ENCODE measurements at places on chromosomes 12 and 14.

DNA sequence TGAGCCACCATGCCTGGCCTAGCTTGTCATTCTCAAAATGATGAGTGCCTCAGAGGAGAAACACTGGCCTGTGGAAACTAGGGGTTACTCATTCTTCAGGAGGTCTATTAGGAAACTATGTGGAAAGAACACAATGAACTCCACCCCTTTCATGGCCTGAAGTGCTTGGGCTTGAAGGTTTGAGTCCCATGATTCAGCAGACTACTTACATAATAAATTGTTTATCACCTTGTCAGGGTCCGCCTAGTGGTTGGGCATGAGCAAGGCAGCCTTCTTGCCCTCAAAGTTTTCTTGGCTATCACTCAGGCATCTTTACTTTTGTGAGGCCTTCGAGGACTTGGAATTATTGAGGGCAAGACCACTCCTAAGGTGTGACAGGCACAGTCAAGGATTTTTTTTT, 251.2 kb downstream of the ACSS3 start:
- DNase-seq = no peak

- DNase-seq = no peak
Measured at GRCh38 chr12:267581-268482, 5.2 kb upstream of the SLC6A13 start.

DNA sequence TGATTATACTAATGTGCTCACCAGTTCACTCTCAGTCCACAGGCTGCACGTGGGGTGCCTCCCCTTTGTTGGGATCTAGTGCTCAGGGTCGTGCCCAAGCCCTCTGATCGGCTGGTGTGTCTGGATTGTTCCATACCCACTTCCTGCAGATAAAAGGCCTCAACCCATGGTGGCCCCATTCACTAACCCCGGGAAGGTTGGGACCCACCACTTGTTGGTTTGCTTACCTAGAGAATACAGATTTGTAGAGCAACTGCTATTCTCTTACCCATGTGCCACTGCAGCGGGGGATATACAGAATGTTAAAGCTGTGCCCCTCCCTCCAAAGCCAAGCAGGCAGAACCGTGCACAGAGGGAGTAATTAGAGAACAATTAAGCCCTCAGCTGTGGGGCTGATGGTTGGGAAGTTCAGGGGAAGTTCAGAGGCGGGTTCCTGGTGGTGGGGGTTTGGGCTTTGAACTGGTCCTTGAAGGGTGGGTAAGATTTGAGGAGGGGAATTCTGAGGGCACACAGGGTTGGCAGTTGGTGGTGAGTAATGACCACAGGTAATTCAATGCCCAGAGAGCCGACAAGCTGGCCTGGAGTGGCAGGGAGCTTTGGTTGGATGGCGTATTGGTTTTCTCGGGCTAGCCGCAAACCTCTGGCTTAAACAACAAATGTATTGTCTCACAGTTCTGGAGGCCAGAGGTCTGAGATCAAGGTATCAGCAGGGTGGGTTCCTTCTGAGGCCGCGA, 68.8 kb downstream of the ADCK1 start:
- DNase-seq = no peak

DNA sequence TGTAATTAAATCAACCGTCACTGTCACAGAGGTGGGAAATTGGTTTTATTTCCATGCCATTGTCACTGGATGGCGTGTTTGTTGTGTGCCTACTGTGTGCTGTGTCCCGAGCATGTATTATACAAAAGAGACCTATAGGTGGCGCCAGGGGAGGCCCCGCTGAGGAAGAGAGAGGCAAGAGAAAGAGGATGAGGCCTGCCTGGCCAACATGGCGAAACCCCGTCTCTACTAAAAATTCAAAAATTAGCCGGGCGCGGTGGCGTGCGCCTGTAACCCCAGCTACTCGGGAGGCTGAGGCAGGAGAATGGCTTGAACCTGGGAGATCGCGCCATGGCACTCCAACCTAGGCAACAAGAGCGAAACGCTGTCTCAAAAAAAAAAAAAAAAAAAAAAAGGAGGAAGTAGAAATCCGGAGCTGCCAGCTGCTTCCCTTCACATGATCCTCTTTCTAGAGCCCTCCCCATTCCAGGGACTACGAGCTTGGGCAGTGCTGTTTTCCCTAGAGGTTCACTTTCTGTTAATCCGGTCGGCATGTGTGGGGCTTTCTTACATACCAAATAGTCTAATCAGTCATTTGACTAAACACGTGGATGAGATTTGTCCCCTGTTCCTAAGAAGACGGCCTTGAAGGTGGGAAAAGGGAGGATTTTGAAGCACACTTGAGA, 6.4 kb upstream of the CCDC175 start:
- DNase-seq = no peak

- DNase-seq = peak; percentile 74
Measured at GRCh38 chr12:12786706-12787601, 1.5 kb downstream of the APOLD1 start.

DNA sequence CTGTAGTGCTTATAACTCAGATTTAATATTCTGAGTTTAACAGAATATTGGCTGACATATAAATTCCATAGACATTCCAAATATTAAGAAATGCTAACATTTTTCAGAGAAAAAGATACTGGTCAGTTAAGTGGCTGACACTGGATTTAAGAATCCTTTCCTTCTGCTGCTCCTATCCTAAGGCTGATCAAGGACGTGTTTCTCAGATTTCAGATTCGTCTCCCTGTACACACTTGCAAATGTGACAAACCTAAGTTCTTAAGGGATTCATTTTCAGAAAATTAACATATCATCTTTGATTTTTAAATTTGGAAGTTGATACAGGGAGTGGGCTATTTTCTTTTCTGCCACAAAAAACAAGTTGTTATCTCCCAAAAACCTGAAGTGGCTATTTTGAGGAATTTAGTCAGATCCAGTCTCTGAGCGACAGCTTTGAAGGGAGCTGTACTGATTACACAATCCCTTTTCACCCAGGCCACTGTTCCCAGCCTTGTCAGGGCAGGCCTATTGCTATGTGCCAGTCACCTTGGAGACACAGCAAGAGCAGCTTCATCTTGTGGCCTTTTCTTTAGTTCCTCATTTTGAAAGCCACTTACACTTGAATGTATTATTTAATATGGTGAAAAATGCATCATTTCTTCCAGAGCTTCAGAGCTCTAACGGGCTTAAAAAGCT, 370.6 kb downstream of the KCNH5 start:
- no peak for DNase-seq

DNA sequence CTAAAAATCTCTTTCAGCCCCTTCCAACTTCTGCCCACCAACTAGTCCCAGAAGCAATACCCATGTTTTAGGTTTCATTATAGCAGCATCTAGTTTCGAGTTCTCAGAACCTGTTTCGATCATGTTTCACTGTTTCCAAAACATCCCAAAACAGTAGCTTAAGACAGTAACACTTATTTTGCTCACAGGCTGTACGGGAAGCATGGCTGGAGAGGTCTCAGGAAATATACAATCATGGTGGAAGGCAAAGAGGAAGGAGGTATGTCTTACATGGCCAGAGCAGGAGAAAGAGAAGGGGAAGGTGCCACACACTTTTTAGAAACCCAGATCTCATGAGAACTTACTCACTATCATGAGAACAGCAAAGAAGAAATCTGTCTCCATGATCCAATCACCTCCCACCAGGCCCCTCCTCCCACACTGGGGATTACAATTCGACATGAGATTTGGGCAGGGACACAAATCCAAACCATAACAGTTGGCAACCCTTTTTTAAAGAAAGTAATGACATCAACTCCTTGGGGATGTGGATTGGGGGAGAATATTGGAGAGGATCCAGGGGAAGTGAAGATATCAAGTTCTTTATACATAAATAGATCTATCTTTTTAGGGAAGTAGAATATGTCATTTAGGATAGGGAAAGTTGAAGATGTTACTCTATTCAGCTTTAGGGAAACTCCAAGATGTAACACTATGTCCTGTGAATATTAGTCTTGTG, 269.9 kb upstream of the PLEKHG7 start:
- DNase-seq = no peak

DNA sequence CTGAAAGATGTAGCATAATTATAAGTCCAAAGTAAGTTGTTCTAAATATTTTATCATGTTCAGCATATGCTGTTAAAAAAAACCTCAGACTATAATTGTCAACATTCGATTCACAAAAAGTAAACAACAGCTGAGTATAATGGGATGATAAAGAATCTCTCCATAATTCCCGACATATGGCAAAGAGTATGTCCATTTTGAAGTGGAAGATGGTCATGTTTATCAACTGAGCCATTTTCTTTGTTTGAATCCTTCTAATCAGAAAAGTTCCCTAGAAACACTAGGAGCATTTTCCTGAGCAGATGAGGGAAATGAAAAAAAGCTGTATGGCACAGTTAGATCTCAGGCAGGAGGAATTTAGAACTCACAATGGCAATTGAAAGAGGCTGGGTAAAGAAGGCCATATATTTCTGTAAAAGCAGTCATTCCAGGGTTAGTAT, 192.1 kb upstream of the AMIGO2 start:
- no peak for DNase-seq

- DNase-seq = no peak
Measured at GRCh38 chr14:45125754-45126153, 8.5 kb downstream of the FKBP3 start.

GRCh38 chr14:104986487-104987164, 1.0 kb downstream of the CLBA1 start:
- no peak for DNase-seq

DNA sequence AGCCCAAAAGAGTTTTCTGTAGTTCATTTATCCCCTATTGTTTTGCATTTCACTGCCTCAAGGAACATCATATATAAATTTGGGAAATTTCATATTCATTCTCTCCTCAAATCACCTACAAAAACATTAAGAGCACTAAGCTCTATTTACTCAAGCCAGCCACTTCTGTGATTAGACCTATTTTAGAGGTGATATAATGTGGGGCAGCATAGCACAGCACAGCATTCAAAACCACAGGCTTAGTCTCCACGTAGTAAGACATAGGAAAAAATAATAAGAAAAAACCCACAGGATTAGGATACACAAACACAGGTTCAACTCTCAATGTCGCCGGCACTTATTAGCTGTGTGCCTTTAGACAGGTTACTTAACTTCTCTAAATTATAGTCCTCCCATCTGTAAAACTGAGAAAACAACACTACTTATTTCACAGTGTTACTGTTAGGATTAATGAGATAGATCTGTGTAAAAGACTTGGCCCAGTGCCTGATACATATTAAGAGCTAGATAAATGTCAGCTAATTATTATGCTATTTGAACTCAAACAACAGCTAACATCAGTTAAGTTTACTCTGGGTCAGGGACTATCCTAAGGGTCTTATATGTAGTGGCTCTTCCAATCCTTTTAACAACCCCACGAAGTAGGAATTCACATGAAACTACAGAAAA, 20.3 kb downstream of the DCAF5 start:
- DNase-seq = no peak

DNA sequence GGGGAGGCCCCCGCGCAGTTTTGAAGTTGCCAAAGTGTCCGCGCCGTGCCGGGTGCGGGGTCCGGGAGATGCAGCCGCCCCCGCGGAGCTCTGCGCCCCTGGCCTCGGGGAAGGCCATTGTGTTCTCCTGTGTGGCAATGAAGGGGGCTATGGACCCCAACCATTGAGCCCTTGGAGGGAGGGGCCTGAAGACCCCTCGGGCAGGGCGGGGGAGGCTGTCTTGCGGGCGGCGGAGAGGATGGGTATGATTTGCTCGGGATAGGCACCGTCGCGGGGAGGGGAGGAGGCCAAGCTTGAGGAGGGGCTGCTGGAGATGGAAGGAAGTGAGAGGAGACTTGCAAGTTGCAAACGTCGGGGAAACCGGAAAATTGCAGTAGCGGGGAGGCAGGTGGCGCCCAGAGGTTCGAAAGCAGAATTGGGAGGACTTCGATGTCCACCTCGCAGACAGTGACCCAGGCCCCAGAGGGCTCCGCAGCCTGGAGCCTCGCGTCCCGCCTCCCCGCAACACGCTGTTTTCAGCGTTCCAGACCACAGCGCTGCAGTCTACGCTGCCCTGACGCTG, 25.4 kb downstream of the BCL11B start:
- no peak for DNase-seq

DNA sequence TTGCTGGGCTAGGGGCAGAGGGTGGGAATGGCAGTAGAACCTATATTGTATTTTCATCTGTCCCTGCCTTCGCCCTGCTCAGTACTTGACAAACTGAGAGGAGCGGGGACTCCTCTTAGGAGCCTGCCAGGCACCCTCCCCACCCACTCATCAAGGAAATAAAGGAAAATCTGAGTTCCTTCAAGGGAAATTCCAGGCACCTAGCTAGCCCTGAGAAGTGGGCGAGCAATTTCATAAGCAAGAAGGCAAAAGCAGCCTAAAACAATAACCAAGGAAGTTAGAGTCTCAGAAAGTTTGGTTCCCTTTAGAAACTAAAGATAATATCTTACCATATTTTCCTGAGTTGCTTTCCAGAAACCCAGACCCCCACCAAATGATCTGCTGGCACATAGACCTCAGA, 10.6 kb upstream of the PLEKHD1 start:
- no peak for DNase-seq

- DNase-seq = no peak
Measured at GRCh38 chr12:71935594-71935993, 3.1 kb upstream of the TPH2 start.
